ENCODE measurements at places on chromosomes 6 and 20.

DNA sequence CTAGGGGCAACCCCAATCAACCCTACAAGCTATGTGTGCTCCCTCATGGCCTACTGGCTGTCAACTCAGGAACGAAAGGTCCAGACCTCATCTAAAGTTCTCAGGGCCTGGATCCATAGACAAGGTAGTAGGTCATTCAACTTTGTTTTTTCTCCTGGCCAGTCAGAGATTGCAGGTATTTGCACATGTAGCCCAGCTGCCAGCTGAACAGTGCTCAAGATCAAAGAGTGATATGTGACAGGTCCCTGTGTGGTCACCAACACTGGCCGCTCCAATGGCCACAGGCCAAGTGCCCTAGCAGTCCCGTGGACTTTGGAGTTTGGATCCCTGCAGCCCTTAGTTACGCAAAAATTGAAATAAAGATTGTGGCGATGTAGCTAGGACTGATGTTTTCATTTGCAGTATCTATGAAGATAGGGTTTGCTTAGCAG is 60.6 kb upstream of the ATXN1 start:
- DNase-seq = no peak

GRCh38 chr20:7136886-7137285 is 369.4 kb downstream of the BMP2 start:
- no peak for DNase-seq

DNA sequence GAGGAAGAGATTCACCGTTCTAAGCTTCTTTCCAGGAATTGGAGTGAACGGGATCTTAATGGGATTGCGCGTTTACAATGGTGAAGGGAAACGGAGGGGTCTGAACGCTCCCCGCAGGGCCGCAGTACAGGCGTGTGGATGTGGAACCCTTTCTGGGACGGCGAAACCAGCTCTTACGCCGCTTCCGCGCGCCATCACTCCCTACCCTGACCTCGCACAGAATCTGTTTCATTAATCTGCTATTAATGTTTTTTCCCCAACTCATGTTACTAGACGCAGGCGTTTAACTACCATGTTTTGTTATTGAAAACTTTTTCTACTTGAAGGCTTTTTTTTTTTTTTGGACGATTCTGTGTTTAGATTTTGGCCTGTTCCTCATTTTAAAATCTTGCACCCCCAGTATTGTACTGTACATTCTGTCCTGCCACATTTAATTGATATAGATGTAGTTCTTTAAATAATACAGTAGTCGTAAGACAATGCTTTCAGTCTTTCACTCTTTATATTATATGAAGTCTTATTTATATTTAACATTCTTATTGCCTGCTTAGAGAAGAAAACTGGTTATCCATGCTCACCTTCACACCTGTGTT is 696 bp upstream of the SUPT3H start:
- no peak for DNase-seq

DNA sequence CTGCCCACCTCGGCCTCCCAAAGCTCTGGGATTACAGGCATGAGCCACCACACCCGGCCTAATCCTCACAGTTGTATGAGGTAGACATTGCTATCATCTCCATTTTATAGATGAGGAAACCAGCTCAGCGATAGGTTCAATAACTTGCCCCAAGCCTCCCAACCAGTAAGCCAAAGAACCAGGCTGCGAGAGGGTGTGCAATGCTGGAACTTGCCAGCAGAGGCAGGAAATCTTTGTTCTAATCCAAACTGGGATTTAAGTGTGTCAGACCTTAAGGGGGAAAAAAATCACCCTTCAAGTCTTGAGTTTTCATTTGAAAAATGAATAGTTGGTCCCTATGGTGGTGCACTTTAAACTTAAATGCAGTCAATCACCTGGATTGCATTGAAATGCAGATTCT is 20.1 kb upstream of the RNGTT start:
- no peak for DNase-seq

GRCh38 chr6:53487080-53487479 is 57.8 kb downstream of the GCLC start:
- DNase-seq = no peak

DNA sequence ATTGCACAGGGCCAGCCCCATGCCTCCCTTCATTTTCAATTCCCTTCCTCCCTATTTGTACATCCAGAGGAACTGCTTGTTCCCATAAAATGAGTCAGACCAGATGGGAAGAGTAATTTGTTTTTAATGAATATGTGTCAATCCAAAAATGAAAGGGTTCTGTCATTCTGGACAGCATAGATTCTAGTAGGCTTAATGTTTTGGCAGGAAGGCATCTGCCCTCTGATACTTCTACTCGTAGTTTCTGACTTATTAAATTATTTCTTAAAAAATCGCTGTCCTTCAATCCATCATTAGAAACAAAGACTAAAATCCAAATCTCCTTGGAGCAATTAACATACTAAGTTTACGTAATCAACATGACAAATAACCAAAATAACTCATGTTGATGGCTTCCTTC is 665.5 kb downstream of the TENT5A start:
- no peak for DNase-seq

GRCh38 chr20:48877304-48877703 is 44.2 kb upstream of the ARFGEF2 start:
- DNase-seq = no peak

DNA sequence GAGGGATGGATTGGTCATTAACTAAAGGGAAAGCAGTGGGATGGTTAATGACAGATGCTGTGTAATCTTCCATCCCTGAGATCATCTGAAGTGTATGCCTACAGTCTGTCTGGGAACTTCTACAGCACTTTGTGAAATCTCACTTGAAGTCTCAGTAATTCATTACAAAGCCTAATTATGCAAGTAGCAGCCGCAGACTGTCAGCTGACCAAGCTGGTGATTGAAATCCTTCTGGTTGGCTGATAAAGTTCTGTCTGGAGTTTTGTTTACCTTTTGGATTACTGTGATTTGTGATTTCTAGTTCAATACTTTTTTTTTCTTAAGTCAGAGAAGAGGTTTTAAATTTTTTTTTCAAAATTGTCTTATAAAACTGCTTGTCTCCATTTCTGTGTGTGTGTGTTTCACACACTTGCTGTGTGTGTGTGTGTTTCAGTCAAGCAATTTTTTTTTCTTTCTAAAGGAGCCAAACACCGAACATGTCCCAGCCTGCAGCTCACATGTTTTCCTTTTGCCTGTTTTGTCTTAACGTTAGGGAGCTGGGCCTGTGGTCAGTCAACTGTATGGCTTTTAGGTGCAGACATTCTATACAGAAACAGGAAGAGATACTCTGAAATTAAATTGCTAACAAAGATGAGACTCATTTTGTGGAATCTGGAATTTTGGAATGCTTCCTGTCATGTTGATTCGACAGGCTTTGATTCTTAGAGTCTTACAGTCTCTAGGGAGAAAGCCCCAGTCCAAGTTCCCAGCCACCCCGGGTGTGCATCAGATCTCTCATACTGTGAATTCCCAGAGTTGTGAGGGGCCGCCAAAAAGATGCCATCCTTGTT is 28.5 kb upstream of the ADGRF4 start:
- no peak for DNase-seq

DNA sequence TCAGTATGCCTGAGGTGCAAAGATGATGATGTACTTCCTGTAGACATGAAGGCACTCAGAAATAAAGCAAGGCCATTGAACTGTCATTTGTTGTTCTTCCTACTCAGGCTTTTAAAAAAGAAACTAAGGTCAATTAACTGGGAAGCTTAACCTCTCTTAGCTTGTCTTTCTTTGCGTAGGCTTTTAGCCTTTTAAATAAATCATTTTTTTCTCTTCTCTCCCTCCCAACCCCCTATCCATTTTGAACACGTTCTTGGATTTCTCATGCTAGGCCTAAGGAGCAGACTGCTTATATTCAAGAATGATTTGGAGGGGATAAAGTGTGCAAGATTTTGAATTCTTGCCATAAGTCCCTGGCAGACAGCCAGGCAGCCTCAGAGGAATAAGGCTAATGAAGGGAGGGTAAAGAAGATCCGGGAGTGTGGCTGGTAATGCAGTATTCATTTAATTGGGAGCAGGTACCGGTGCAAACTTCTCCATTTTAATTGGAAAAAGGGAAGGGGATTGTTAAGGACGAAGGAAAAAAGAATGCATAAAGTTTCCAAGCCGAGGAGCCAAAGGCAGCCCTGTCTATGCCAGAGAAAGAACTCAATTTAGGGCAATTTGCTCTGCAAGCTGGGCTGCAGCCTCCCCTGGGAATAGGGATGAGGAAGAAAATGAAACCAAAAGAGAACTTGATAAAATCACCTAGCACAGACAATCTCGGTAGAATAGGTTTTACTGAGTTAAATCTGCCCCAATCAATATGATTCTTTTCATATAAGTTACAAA is 343.8 kb upstream of the MMS22L start:
- no peak for DNase-seq

- DNase-seq = no peak
Observed at GRCh38 chr6:105794239-105794638, 291.9 kb upstream of the PRDM1 start.

DNA sequence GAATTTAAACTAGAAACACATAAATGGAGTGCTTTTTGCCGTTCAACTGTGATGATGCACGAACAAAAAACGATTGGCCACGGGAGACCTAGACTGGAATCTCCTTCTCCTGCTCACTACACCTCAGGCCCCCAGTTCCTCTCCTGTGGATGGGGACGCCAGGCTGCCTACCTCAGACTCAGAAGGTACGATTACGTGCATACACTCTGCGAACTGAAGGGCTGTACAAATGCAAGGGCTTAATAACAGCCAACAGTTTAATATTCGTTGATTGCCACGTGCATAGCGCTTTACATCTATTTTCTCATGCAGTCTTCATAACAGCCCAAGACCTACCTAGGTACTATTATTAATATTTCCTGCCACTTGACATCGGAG is 495 bp upstream of the ARMC2 start:
- DNase-seq = no peak
